Mucosa of gallbladder (tissue), 1 donor: ENCODE measurements at places on chromosomes 16 and 17. TPM values are rescaled to one million over a fixed set of nuclear protein-coding genes. Genes with fewer than 3 reads are reported as not detected.

Gene AHSP
- total RNA-seq: not detected

Gene ARMC5
- 14.6 TPM for total RNA-seq

- no peak for DNase-seq
These were observed 29.8 kb upstream of the XYLT2 start for GRCh38 chr17:50316016-50316587.

- no peak for DNase-seq
These were observed 5.3 kb downstream of the KRT28 start for GRCh38 chr17:40794466-40794865.

DNA sequence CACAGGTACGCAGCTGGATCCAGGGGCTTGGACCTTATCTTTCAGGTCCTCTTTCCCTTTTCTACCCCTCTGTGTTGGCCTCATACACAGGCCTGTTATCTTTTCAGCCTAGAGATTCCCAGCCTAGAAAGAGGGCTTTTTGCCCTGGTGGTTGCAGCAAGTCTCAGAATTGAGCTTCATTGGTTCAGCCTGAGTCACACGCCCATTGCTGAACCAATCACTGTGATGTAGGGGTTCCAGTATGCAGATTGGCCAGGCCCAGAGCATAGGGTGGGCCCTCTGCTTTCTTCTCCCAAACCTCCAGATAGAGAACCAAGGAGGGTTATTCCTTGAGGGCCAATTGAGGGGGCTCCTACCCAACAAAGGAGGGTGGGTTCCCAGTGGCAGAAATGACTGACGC, 32.8 kb downstream of the GPT2 start:
- no peak for DNase-seq

Gene NOL3
- total RNA-seq: 79.0 TPM

Gene ATP5PD
- total RNA-seq: 226 TPM

DNA sequence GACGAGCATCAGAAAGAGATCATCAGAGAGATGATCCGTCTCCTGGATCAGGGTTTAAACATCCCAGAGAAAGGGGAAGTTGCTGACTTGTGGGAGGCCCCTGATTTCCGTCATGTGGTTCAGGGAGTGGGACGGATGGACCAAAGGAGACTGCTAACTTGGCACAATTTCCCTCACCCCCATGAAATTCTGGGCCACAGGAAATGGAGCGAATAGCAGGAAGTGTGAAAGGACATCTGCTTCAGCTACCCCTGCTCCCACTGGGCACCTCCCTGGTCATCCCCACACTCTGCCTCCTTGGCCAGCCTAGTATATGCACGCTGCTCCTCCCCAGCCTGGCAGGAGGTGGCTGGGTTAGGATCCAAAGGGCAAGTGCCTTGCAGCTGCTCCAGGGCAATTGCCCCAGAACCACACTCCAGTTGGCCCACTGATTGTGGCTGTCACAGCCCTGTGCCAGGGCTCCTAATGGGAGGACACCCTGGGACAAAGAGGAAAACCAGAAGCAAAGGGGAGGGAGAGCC, 1.3 kb downstream of the ARRB2 start:
- peak; percentile 43 for DNase-seq

Gene AANAT
- total RNA-seq: not detected

- no peak for DNase-seq
These were observed 17.0 kb downstream of the SOST start for GRCh38 chr17:43741636-43742035.

DNA sequence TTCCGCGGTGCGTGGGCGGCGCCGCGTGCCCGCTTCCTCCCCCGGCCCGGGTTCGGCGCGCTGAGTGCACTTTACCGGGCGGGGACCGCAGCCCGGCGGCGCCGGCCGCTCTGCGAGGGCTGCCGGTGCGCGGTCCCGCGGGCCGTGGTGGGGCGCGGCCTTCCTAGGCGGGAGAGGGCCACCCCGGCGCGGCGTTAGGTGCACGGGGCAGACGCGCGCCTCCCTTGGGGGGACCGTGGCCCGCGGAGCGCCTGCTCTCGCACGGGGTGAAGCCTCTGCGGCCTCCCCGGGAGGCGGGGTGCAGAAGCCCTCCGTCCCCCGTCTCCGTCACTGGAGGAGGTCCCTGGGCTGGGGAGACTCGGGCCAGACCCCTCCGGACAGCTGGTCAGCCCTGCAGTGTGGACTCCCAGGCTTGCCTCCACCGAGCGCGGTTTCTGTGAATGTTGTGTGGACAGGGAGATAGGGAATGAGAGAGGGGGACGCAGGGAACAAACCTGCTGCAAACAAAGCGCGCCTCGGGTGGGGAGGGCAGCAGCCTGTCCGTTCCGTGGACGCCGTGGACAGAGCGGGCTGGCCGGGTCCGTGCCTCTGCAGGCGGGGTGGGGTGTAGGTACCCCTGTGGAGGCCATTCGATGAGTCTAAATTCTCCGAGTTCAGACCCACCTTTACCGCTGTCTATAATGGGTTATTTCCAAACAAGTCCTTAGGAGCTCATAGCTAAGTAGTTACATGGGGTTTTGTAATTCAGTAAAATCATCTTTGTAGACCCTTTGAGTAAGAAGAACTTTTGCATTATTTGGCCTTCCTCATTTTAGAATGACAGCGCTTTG, 721 bp downstream of the TBCD start:
- DNase-seq: no peak

GRCh38 chr16:894841-895240, 75.9 kb downstream of the LMF1 start:
- DNase-seq: no peak

- DNase-seq: peak; percentile 54
These were observed at the start of gene TRIM47 for GRCh38 chr17:75878174-75878998. Gene TRIM47, minus strand, starts transcription at chr17:75878581. Its CDS starts 33 bp downstream, at chr17:75878548.

GRCh38 chr16:27689711-27690110, 139.8 kb downstream of the KATNIP start:
- no peak for DNase-seq

DNA sequence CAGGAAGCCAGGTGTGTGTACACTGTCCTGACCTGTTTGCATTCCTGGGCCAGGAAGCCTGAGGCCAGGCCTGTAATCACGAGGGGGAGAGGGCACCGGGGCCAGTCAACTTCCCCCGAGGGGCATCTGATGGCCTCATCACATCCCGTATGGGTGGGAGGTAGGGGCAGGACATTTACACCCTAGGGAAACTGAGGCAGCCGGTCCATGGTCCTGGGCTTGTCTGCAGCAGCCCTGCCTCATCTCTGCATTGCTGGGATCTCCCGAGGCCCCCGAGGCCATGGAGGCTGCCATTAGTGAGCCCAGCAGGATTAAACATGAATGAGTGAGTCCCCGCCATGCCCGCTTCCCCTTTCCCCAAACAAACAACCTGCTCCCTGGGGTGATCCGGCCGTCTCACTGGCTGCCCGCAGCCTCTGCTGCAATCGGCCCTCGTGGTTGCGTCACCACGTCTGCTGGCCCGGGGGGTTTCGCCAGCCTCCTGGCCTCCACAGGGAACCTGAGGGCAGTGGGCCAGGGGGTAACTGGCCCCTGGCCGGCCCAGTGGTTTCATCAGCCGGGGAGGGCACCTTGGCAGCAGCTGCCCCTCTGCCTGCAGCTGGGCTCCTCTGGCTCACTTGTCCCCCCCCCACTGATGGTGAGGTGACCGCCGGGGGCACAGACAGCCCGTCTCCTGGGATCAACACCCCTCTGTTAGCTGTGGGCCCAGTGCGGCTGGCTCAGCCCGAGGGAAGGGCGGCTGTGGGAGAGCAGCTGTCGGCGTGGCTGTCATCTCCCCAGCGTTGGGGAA, 88.3 kb upstream of the GSE1 start:
- DNase-seq: peak; percentile 32

DNA sequence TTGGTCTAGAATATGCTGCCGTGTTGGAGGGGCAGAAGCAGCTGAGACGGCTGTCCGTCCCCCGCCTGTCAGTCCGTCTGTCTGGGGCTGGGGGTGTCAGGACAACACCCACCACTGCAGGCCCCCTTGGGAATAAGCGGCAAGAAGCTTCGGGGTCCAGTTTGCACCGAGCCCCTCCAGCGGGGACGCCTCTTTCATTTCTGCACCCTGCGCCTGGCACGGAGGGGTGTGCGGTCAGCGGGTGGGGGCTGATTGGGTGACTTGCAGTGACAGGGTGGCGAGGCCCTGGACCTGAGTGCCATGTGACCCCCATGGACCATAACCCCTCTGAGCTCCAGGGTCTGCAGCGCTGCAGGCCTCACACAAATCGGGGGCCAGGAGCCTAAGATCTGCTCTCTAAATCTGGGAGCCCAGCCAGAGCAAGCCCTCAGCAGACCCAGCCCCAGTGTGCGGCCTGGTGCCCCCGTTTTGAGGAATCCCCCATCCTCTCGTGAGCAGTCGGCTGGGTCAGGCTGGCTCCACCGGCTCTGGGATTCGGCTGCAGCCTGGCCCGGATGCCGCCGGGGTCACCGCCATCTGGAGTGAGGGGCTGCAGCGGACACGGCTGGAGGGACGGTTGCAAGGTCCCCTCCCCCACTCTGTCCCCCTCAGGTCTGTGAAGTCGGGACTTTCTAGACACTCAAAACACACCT, 8.3 kb downstream of the CBFA2T3 start:
- no peak for DNase-seq

GRCh38 chr17:17079761-17080160, 37.5 kb downstream of the MPRIP start:
- DNase-seq: no peak

Gene CDK3
- total RNA-seq: 11.9 TPM

DNA sequence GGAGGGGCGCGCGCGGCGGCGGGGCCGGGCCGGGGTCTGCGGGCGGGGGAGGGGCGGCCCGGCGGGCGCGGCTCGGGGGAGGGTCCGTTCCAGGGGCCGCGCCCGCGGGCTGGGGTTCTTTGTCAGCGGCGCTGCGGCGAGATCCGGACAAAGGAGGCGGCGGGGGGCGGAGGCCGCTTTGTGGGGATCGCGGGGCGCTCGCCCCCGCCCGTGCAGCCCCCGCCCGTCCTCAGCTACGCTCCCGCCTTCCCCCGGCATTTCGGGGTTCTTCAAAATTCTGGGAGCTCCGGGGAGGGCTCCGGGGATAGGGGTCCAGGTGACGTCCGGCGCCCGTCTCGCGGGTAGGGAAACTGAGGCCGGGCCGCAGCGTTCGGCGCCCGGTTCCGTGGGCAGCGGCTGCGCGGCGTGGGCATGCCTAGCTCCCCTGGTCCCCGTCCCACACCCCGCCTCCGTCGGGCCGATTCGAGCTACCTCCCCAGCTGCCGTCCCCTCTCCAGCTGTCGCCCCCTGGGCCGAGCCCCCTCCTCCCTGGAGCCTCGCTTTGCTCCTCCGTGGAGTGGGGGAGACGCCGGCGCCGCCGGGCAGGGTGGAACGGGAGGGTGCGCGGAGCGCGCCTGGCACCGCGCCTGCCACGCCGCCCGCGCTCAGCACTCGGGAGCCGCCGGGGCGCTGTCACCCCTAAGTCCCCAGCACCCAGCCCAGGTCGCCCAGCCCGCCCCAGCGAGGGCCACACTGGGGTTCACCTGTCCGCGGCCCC, 546 bp downstream of the SNN start:
- no peak for DNase-seq

Gene OTOA
- 0.46 TPM for total RNA-seq

Gene SKAP1
- total RNA-seq: 5.4 TPM

DNA sequence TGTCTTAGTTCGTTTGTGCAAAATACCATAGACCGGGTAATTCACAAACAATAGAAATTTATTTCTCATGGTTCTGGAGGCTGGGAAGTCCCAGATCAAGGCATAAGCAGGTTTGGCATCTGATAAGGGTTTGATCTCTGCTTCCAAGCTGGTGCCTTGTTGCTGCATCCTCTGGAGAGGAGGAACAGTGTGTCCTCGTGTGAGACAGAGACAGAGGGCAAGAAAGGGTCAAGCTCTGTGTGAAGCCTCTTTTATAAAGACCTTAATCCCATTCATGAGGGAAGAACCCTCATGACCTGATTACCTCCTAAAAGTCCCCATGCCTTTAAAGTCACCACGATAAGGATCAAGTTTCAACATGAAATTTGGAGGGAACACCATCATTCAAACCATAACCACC, 55.8 kb upstream of the TANC2 start:
- DNase-seq: no peak

Gene MYOCD
- total RNA-seq: 37.3 TPM

GRCh38 chr16:57341441-57342303, 16.9 kb upstream of the CCL22 start:
- DNase-seq: peak; percentile 84

- no peak for DNase-seq
These were observed 2.6 kb downstream of the SLC16A6 start for GRCh38 chr17:68288375-68288774.

GRCh38 chr17:67164302-67164701, 80.7 kb downstream of the HELZ start:
- no peak for DNase-seq

DNA sequence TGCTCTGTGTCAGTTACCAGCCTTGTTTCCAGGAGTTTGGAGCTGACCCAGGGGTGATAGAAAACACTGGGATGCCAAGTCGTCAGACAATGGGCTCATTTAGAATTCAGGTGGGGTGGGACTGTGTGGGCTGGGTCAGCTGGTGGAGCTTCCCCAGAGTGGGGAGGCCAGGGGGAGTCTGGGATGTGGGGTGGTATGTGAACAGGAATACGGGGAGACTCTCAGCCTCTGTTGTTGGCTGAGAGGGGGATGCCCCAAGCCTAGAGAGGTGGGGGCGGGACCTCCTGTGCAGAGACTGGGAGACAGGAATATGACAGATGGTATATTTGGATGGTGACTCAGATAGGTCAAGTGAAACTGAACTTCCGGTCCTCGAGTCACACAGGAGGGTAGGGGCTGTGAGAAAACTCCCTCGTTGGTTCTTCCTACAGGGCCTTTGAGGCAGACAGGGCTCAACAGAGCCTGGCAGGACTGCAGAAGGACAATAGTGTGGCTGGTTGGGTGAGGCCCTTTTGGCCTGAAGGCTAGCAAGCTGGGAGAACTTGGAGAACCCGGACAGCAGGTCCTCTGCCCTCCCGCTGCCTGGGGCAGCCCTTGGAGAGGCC, 23.7 kb downstream of the CDH1 start:
- DNase-seq: no peak
